ENCODE measurements at places on chromosomes 12 and 14.
A peak's percentile ranks its signal among the peaks of the same experiment; 100 is the strongest.

- no peak for DNase-seq
Measured at GRCh38 chr12:65935906-65936901, 111.9 kb downstream of the HMGA2 start.

DNA sequence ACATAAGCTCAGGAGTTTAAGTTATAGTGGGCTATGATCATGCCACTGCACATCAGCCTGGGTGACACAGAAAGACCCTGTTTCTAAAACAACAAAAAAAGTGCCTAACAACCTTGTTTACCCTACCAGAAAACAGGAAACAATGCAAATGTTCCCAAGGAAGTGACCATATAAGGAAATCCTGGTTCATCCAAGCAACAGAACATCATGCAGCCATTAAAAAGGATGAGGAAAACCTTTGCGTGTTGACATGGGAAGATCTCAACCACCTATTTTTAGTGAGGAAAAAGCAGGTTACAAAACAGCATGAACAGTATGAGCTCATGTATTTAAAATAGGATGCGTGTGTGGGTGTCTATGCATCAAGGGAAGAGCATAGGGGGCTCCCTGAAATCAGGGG is 13.7 kb downstream of the HRK start:
- no peak for DNase-seq

DNA sequence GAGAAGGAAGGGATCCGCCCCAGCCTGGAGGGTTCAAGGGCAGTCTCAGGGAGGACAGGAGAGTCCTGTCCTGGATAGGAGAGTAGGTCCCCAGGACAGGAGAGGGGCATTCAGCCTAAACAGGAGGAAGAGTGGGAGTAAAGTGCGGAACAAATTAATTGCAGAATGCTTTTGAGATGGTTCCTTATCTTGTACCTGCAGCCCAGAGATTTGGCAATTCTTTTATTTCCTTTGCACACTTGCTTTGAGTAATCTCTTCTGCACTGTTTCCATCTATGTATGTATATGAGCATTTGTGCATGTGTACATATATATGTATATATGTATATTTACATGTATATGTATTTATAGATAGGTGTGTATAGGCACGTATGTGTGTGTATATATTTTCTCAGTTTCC is 22.7 kb downstream of the PLEK2 start:
- DNase-seq = no peak

- DNase-seq = no peak
Measured at GRCh38 chr12:109833307-109834189, at the start of gene TRPV4. TSS of gene TRPV4 (minus strand) at chr12:109833398. CDS start at chr12:109814796, 18,602 bp downstream.

DNA sequence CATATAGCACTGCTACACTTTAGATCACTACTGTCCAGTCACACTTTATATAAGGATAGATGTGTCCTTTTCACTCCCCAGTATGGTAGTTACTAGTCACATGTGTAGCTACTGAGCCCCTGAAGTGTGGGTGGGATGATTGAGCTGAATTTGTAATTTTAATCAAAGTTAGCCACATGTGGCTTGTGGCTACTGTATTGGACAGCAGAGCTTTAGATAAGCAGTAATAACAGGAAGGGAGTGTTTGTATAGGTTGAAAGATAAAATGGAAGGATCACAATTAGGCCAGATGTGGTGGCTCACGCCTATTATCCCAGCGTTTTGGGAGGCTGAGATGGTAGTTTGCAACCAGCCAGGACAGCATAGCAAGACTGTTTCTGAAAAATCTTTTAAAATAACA is 23.5 kb downstream of the NAA30 start:
- no peak for DNase-seq

GRCh38 chr12:124764451-124764850 is 99.2 kb downstream of the SCARB1 start:
- DNase-seq = peak; percentile 52

DNA sequence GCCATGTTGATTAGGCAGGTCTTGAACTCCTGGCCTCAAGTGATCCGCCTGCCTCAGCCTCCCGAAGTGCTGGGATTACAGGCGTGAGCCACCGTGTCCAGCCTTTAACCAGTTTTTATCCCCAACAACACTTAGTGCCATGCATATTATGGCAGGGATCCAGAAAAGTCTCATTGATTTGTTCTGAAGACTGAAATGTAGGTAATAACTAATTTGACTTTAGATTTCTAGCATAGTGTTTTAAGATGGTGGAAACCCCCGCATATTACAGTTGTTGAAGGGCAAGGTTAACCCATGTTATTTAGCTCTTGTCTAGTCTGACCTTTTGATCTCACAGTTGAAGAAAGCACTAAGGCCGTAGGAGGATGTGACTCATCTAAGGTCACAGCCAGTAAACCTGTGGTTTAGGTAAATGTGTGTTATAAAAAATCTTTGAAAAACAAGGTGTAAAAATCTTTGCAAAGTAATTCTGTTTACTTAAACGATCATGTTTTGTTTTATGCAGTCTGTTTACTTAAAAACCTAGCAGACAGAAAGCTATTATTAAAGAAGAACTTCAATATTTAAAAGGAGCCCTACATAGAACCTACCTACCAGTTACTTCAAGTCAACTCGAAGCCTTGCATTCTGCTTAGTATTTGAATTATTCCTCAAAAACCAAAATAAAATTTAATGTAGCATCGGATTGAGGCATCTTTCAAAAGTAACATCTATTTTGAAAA is 24.8 kb downstream of the BICDL1 start:
- peak; percentile 42 for DNase-seq

DNA sequence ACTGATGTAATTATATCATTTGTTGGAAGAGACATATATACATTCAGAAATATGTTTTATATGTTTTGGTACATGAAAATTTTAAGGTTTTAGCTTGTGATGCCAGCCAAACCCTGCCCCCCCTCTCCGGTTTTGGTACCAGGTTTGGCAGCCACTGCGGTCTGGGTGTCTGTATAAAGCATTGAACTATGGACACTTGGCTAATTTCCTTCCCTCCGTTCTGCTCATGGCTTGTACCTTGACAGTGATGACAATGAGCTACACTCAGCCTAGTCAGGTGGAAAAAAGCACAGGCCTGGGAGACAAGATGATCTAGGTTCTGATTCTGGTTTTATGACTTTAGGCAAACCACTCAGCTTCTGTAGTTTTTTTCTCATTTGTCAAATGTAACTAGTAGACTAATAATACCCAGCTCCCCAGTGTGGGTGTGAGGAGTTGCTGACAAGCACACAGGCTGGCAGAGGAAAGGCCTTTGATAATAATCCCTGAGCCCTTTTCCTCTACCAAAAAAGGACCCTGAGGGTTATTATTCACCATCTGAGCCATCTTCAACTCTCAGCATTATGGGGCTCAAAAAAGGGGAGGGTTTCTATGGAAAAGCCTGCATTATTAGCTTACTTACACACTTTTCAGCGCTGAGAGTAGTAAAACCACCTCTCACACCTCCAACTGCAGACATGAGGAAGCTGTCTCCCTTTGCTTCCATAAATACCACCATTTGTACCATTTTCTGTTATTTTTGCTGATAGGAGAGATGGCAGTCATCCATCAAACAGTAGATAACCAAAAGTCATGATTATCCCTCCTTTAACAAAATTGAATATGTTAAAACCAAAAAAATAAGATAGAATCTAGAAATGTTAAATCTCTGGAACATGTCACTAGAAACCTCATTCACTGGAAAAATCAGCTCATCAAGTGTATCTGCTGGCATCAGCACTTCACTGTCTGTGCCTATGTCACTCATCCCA is 76.3 kb upstream of the PSMC1 start:
- DNase-seq = no peak

DNA sequence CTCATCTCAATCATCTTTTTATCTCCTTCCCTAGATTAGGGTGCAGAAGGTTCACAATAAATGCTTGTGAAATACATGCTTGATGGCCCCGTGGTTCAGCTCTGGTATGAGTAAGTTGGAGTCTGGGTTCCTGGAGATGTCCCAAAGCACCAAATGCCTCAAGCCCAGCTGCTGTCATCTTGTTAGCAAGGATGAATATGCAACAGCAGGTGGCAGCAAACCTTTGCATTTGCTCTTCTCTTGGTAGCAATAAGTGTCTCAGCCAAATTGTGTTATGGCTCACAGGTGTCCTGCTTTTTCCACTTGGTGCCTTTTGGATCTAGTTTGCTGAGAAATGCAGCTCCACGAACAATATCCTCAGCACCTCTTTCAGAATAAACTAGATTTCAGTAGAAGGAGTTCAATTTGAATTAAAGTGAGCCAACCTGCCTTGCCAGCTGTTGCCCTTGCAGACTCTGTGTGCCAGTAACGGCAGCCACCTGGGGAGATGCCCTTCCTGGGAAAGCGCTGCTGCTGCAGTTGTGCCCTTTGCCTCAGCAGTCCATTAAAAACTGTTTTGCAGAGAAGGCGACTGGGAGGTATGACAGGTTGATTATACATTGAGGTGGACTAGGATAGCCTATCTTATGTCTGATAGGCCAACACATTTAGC is 417.3 kb downstream of the SNAPC1 start:
- DNase-seq = peak; percentile 19

GRCh38 chr12:25014961-25015360 is 66.1 kb upstream of the BCAT1 start:
- DNase-seq = no peak

DNA sequence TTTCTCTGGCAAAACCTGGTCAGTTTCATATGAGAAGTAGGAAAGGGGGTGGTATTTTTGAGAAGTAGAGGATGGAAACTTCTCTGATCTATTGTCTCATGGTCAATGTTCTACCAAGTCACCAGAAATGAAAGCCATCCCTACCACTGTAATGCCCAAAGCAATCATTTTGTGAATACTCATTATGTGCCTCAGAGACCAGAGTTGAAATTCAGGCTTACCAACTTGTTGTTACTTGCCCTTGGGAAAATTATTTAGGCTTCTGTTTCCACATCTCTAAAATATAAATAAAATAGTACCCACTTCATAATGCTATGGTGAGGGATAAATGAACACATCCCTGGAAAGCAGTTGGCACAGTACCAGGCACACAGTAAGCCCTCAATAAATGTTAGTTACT is 723.7 kb upstream of the TBX3 start:
- no peak for DNase-seq

DNA sequence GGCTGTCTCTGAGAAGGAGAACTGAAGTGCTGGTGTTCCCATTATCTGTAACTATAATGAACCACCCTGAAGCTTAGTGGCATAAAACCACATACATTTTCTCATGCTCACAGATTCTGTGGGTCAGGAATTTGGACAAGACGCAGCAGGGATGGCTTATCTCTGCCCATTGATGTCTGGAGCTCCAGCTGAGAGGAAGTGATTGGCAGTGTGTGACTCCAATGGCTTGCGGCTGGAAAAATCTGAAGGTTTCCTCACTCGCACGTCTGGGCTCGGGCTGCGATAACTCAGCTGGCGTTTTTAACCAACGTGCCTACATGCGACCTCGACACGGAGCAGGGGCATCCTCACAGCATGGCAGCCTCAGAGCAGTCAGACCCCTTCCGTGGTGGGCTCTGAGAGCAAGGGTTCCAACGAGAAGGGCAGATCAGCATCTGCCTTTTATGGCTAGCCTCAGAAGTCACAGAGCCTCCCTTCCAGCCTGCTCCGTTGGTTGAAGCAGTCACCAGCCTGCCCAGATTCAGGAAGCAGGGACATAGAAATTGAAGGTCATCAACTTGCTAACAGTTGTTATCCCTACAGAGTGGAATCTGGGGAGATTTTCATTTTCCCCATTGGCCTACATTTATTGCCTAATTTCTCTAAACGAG is 143.3 kb upstream of the BCL2L14 start:
- DNase-seq = no peak

DNA sequence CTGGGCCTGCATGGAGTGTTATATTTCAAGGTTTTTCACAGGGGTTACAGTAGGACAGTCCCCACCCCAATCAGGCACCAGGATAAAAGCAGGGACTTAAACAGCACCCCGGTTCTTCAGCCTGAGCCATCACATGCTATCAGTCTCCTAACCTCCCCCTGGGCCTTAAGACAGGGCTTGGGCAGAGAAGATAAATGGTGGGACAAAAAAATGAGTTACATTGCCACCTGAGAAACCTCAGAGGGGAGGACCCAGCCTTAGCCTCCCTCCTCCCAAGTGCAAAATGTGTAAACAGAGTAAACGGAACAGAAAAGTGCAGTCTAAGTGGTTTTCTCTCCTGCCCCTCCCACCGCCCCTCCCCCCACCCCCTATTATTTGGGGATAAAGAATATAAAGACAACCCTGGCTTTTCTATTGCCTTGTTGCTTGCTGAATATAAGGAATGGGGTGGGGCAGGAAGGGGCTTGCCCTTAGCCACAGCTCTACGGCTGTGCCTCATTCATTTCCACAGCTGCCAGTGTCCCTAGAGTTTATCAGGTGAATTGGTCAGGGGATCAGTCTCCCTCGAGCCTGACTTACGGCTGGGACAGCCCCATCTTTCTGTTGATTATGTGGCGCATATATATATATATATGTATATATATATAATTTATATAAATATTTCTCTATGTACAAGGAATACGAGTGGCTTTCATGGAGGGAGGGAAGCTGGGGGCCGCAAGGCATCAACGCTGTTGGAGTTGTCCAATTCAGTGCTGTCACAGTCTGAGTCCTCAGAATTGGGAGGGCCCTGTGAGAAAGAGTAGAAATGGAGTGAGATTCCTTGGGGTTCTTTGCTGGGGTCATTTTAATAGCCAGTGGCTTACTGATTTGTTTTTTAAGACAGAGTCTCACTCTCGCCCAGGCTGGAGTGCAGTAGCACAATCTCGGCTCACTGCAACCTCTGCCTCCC is 18.5 kb downstream of the MAP3K12 start:
- no peak for DNase-seq

- DNase-seq = no peak
Measured at GRCh38 chr14:101897326-101897725, 67.0 kb upstream of the DYNC1H1 start.

- DNase-seq = no peak
Measured at GRCh38 chr14:103683139-103683538, 32.1 kb downstream of the XRCC3 start.

DNA sequence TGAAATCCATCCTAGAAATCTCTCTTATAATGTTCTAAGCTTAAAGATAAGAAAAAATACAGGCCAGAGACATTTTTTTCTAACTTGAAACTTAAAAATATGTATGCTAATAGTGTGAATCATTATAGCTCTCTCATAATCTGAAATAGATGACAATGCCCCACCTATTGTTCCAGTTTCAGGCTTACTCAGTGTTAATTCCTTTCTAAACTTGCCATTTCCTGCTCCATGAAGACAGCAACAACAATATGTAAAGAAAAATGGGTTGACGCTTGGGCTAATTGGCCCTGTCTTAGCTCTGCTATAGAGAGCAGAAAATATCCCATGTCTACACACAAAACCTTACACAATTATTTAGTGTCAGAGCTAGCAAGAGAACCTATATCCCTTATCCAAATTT is 37.1 kb downstream of the LMO3 start:
- DNase-seq = no peak

DNA sequence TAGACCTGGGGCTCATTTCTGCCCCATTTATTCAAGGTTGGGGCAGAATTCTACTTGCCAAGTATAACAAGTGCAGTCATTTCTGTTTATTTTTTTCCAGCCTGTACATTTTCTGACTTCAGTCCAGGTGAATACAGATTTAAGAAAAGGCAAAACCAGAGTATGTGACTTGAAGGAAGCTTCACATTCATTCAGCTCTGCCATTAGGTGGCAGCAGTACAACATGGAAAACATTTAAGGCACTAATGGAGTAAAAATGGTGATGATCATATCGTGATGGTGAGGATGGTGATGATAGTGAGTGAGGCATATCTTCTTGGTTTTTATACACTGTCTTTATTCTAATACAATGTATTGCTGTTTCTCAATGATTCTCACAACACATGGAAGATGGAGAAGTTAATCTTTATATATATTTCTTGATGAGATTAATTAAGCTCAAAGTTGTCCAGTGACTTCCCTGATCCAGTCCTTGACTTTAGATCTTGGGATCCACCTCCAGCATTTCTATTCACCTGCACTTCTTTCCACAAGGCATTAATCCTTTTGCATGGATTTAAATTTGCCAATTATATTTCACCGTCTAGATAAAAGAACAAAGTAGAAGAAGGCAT is 176.7 kb upstream of the SEL1L start:
- DNase-seq = no peak
